Inflammatory macrophage treated with lipopolysaccharide for 1 hour (primary cell): ENCODE measurements at places on chromosomes 12 and 14.

DNA sequence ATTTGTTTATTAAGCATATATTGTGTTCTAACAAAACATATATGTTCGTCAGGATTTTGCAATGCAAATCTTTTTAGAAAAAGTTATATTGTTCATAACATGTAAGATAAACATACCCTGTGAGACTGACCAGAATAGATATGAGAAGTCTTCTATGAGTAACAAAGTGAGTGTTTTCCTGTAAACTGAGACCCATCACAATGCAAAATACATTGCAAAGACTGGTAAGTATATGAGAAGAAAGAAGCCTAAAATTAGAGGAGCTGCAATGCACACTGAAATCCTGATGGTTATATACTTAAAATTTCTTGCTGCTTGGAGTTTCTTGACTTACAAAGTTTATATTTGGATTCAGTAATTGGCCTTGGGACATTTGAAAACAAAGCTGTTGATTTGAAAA, 6.0 kb downstream of the HMGA2 start:
- no peak for DNase-seq

GRCh38 chr12:50924131-50924438, 28.3 kb upstream of the HIGD1C start:
- no peak for DNase-seq

DNA sequence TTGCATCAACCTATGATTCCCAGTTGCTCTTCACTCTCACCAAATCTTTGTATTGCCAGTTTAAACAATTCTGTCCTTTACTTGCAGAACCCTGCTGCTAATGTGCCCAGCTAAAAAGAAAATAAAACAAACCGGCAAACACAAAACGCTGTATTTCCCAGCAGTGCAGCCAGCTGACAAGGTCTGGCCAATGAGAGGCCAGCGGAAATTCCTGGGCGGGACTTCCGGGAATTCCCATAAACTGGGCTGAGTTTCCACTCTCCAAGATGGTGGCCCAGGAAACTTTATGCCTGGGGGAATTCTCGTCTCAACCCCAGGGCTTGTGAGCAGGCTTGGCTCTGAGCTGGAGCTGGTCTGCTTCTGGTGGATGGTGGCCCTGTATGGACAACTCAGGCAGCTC, 807.3 kb upstream of the TMEM132C start:
- DNase-seq: no peak

- DNase-seq: no peak
Observed at GRCh38 chr12:75959506-75959905, 72.1 kb downstream of the PHLDA1 start.
